Lung (tissue), 17 donors: ENCODE measurements at places on chromosomes 2 and 18. TPM values are rescaled to one million over a fixed set of nuclear protein-coding genes. Genes with fewer than 3 reads are reported as not detected.

HOXD4 gene
- 0.23 TPM for polyA plus RNA-seq

PSTPIP2 gene
- polyA plus RNA-seq: 7.5 TPM

GKN1 gene
- polyA plus RNA-seq: not detected

ITGA6 gene
- 19.1 TPM for polyA plus RNA-seq

DCDC2C gene
- polyA plus RNA-seq: not detected

EPHA4 gene
- polyA plus RNA-seq: 7.6 TPM

DNA sequence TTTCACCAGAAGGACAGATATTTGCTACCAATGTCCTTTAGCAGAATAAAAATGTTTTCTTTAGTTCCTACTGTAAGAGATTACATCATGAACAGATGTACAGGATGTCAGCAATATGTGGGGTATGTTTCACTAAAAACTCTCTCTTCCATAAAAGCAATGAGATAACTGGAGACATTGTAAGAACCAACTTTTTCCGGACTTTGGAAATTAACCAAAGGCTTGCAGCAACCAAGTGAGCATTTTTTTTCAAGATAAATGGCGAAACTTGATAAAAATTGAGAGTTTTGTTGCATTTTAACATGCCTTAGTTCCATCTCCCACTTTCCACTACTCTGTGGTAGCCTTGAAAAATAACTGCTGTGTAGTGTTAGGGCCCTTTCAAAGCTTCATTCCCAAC, 429.8 kb upstream of the CDH2 start:
- H3K4me1 ChIP-seq: no peaks in the 10 kb centered on the region
- H3K27me3 ChIP-seq: no peaks in the 10 kb centered on the region
- no peak overlapping the region for H3K27ac ChIP-seq

DNA sequence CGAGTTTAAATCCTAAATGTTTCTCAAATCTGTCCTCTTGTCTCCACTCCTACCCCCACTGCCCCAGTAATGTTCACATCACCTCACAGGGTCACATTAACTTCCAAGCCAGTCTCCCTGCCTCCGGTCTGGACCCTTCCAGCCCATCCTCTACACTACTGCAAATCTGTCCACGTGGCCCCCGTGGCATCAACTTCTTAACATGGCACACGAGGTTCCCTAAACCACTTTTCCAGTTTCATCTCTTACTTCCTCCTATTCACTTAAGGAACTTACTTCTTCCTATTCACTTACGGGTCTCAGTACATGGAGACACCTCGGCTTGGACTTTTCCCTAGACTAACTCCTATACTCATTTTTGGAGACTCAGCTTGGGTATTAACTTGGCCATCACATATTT, 27.0 kb downstream of the MRPL33 start:
- no peaks in the 10 kb centered on the region for H3K27me3 ChIP-seq
- no peak for DNase-seq
- H3K27ac ChIP-seq: peak overlapping the region; percentile 23
- H3K4me1 ChIP-seq: peaks cover 29% of the 10 kb centered on the region
- H3K4me3 ChIP-seq: no peak overlapping the region
- no peaks in the 10 kb centered on the region for H3K36me3 ChIP-seq

GRCh38 chr2:58448065-58448507, 207.0 kb upstream of the FANCL start:
- H3K27ac ChIP-seq: no peak overlapping the region
- H3K4me1 ChIP-seq: no peaks in the 10 kb centered on the region
- H3K27me3 ChIP-seq: no peaks in the 10 kb centered on the region
- H3K36me3 ChIP-seq: no peaks in the 10 kb centered on the region

DNA sequence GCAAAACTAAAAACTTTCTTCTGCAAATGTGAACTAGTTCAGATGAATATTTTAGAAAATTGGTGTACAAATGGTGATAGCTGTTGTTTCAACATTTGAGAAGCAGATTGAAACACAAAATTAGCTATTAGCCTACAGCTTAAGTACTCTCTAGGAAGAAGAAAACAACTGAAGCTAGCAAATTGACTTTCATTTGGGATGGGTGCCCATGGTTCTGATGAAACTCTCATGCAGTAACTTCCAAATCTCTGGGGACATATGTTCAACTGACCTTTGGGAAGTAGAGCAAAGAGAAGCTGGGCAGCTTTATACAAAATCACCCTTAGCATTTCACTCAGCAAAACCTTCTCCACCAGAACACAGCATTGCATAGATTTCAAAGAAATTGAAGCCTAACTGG, 119.0 kb downstream of the GALNT13 start:
- DNase-seq: peak; percentile 55
- H3K4me3 ChIP-seq: no peak overlapping the region
- no peaks in the 10 kb centered on the region for H3K27me3 ChIP-seq
- no peaks in the 10 kb centered on the region for H3K4me1 ChIP-seq
- H3K27ac ChIP-seq: no peak overlapping the region
- H3K36me3 ChIP-seq: no peaks in the 10 kb centered on the region

DNA sequence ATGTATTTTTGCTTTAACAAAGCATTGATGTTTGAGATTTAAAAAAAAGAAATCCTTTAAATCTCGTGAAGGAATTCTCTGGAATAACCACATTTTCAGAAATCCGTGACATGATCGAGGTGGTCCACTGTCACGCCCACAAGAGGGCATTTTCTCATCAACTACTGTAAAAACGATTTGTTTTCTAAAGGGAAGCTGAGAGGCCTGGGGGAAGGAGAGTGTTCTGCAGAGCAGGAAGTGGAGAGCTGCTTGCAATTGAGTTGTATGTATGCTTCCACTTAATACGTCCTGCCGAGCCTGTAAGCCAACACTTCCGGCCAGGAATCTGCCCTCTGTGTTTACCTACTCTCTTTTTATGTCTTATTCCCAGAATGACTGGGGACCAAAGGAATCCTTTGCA, 19.4 kb downstream of the KLHL29 start:
- H3K27me3 ChIP-seq: no peaks in the 10 kb centered on the region
- H3K27ac ChIP-seq: no peak overlapping the region
- DNase-seq: peak; percentile 84

- H3K36me3 ChIP-seq: no peaks in the 10 kb centered on the region
- no peak overlapping the region for H3K27ac ChIP-seq
- H3K4me1 ChIP-seq: no peaks in the 10 kb centered on the region
- H3K27me3 ChIP-seq: no peaks in the 10 kb centered on the region
- DNase-seq: no peak
Measured at GRCh38 chr2:2507417-2507997, 176.4 kb upstream of the MYT1L start.

- no peak overlapping the region for H3K4me3 ChIP-seq
- H3K27ac ChIP-seq: no peak overlapping the region
Measured at GRCh38 chr2:11969774-11970173, 223.3 kb downstream of the LPIN1 start.

DNA sequence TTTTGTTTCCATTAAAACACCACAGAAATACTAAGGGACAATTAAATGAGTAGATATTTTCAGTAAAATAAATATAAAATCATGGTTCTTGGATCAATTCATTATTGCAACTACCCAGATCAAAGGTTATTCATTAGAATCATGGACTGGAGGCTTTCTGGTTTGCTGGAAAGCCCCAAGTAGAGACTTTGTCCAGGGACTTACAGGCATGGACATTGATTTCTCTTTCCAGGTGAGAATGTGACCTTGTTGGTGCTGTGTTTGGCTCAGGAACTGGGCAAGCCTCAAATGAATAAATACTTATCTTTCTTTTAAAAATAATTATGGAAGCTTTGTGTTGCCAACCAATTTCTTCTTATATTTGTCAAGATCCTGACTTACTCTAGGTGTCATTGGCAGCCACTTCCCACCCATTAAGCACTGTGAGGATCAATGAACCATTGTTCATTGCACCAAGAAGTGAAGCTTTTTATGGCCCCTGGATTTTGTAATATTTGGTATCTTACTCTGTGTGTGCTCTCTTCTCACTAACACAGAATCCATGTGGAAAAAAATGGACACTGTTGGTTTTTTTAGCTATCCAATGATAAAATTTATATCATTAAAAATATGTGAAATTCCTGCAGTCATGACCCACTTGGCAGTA, 205.8 kb upstream of the NRXN1 start:
- H3K4me1 ChIP-seq: no peaks in the 10 kb centered on the region
- no peak for DNase-seq
- H3K4me3 ChIP-seq: no peak overlapping the region
- no peaks in the 10 kb centered on the region for H3K36me3 ChIP-seq
- H3K27me3 ChIP-seq: no peaks in the 10 kb centered on the region

- H3K27me3 ChIP-seq: no peaks in the 10 kb centered on the region
- H3K4me1 ChIP-seq: no peaks in the 10 kb centered on the region
- H3K27ac ChIP-seq: no peak overlapping the region
- no peak overlapping the region for H3K4me3 ChIP-seq
- H3K36me3 ChIP-seq: no peaks in the 10 kb centered on the region
Measured at GRCh38 chr2:37575780-37576179, 95.7 kb downstream of the CDC42EP3 start.

- H3K4me3 ChIP-seq: no peak overlapping the region
- no peaks in the 10 kb centered on the region for H3K27me3 ChIP-seq
- no peaks in the 10 kb centered on the region for H3K36me3 ChIP-seq
- DNase-seq: no peak
- no peaks in the 10 kb centered on the region for H3K4me1 ChIP-seq
Measured at GRCh38 chr18:44090453-44090852, 590.2 kb upstream of the SETBP1 start.

DNA sequence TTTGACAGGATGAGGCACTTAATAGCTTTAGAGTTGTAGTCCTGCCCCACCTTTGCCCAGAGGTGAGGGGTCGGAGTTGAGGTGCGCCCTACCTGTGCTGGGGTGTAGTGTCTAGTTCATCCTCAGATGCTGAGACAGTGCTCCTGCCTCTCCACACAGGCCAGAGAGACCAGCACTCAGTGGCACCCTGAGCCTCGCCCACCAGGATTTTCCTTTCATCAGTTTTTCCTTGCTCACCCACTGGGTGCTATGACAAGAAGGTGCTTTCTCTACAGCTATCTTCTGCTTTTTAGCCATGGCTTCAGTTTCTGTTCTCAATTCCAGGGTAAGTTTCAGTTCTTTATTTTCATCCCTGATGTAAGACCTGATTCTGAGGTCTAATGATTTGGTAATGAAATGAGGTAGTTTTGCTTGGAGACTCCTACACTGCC, 16.8 kb upstream of the TMEM131 start:
- no peaks in the 10 kb centered on the region for H3K4me1 ChIP-seq
- H3K36me3 ChIP-seq: no peaks in the 10 kb centered on the region
- no peak overlapping the region for H3K27ac ChIP-seq
- no peak overlapping the region for H3K4me3 ChIP-seq

DNA sequence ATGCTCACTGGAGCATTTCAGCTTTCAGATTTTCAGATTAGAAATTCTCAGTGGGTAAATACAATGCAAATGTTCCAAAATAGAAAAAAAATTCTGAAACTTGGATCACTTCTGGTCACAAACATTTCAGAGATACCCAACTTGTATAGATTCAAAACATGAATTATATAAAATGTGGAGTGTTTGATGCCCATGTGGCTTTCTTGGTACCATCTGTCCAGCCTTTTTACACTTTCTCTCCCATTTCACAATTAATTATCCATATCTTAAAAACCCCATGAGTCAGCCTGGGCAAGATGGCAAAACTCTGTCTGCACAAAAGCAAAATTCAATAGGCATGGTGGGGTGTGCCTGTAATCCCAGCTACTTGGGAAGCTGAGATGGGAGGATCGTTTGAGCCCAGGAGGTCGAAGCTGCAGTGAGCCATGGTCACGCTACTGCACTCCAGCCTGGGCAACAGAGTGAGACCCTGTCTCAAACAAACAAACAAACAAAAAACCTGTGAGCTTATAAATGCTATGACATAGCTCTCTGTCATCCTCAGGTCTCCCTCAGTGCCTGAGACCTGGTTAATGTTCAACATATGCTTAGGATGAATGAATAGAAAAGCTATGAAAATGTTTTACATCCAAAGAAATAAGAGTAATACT, 146.3 kb upstream of the TTC39C start:
- H3K36me3 ChIP-seq: no peaks in the 10 kb centered on the region
- no peaks in the 10 kb centered on the region for H3K27me3 ChIP-seq
- no peak for DNase-seq
- H3K4me3 ChIP-seq: no peak overlapping the region
- no peaks in the 10 kb centered on the region for H3K4me1 ChIP-seq

DNA sequence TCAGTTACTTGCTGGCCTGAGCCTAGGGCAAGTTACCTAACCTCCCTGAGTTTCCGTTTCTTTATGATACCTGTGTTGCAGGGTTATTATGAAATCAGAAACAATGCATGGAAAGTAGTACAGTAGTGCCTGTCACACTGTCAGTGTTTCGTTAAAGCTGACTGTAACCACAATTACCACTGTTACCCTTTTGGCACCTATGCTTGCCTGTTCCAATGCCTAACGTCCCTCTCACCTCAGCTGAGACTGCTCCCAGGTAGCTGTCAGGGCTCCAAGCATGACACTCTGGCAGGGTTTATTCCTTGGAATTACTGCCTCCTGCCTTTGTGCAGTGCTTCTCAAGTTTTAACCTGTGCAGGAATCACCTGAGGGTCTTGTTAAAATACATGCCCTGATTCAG, 135.2 kb upstream of the RBMS1 start:
- no peaks in the 10 kb centered on the region for H3K36me3 ChIP-seq
- DNase-seq: no peak
- no peak overlapping the region for H3K4me3 ChIP-seq
- no peaks in the 10 kb centered on the region for H3K27me3 ChIP-seq
- H3K4me1 ChIP-seq: peaks cover 9% of the 10 kb centered on the region

DNA sequence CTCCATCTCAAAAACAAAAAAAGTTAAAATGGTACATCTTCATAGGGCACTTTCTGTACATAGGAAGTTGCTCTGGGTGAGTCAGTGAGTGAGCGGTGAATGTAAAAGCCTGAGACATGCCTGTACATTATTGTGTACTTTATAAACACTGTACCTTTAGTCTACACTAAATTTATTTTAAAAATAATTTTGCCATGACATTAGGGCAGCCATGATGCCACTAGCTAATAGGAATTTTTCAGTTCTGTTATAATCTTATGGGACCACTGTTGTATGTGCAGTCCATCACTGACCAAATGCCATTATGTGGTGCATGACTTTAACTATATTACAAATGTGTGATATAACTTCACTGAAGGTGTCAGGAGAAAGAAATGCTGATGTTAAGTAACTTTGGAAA, 11.0 kb upstream of the TXNDC2 start:
- no peaks in the 10 kb centered on the region for H3K27me3 ChIP-seq
- no peak for DNase-seq
- H3K4me3 ChIP-seq: no peak overlapping the region
- no peaks in the 10 kb centered on the region for H3K36me3 ChIP-seq

DNA sequence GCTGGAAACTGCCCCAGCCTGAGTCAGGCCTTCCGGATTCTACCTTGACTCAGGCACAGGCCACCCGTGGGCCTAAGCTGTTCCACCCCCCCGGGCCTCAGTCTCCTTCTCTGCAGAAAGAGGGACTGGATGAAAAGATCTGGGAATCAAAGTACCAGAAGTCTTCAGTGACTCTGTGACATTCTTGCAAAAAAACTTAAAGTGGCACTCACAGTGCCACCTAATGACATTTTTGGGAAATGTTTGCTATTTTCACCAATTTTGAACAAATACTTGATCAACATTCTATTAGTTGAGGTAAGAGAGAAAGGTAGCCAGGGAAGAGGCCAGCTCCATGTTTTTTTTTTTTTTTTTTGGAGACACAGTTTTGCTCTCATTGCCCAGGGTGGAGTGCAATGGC, 48.3 kb upstream of the ACAA2 start:
- H3K4me1 ChIP-seq: no peaks in the 10 kb centered on the region
- no peaks in the 10 kb centered on the region for H3K27me3 ChIP-seq
- no peak overlapping the region for H3K4me3 ChIP-seq
- no peak for DNase-seq
- H3K27ac ChIP-seq: no peak overlapping the region
